Endothelial cell (in vitro differentiated cells): ENCODE measurements at places on chromosomes 5 and 9. TPM values are rescaled to one million over a fixed set of nuclear protein-coding genes. Genes with fewer than 3 reads are reported as not detected.

Gene LTC4S
- 1.0 TPM for total RNA-seq

Gene TRIM23
- total RNA-seq = 12.8 TPM

Gene ATG12
- total RNA-seq = 50.8 TPM

DNA sequence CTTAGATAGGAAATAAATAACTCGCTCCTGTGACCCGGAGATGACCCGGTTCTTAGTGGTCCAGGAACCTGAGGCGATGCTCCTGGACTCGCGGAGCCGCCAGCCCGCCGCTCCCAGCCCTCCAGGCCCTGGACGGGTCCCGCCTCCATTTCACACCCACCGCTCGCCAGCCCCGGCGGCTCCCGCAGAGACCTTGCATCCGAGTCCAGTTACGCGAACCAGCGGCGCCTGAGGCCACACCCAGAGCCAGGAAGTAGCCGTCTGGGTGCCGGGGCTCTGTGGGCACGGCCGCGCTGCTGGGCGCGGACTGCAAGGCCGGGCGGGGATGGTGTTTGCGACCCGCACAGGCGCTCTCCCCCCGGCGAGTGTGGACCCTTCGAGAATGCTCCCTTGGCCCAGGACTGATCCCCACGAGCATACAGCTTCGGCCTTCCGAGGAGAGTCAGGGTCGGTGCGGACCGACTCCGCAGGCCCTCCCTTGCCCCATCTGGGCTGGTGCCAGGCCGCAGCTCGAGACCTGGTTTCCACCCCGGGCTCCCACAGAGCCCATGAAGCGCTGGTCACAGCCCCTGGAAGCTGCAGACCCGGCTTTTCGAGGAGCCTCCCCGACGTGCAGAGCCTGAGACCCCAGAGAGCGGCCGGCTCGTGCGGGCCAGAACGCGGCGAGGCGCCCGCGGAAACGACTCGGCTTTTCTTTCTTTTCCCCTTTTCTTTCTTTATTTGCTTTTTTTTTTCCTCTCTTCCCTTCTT is 5.2 kb upstream of the BARX1 start:
- H3K4me3 ChIP-seq = no peak overlapping the region
- DNase-seq = no peak
- no peak overlapping the region for H3K27ac ChIP-seq
- H3K4me1 ChIP-seq = peaks cover 11% of the 10 kb centered on the region
- peaks cover 26% of the 10 kb centered on the region for H3K27me3 ChIP-seq
- H3K36me3 ChIP-seq = peaks cover 3% of the 10 kb centered on the region

DNA sequence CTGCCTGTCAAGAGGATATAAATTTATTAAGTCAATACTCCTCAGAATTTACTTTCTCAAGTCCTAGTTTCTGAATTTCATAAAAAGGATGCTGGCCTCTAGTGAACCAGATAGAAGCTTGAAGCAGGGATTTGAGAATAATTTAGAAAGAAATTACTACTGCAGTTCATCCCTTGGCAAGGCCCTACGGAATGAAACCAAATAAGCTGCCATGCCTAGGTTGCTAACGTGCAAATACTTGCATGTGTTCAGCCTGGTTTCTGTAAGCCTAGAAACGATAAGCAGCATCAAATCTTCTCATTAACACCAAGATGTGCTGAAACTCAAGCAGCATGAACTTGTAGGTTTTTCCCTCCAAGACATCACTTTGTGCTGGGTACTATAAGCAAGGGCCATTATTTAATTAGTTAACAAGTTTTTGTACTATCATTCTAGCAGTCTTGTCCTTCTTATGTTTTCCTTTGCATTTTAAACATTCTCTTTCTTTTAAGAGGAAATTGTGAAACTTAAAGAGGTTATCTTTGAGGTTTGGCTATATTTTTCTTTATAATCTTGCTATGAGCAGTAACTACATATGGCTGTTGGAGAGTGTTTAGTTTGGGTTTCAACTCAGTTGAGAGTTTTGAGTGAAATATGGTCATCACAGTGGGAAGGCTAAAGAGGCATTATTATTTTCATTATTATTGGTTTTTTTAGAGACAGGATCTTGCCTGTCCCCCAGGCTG is 71.8 kb downstream of the ADAMTSL1 start:
- no peak overlapping the region for H3K27ac ChIP-seq
- DNase-seq = no peak
- no peaks in the 10 kb centered on the region for H3K27me3 ChIP-seq
- H3K36me3 ChIP-seq = no peaks in the 10 kb centered on the region

Gene FOXD4L5
- total RNA-seq = 0.10 TPM

Gene AUH
- 14.4 TPM for total RNA-seq

DNA sequence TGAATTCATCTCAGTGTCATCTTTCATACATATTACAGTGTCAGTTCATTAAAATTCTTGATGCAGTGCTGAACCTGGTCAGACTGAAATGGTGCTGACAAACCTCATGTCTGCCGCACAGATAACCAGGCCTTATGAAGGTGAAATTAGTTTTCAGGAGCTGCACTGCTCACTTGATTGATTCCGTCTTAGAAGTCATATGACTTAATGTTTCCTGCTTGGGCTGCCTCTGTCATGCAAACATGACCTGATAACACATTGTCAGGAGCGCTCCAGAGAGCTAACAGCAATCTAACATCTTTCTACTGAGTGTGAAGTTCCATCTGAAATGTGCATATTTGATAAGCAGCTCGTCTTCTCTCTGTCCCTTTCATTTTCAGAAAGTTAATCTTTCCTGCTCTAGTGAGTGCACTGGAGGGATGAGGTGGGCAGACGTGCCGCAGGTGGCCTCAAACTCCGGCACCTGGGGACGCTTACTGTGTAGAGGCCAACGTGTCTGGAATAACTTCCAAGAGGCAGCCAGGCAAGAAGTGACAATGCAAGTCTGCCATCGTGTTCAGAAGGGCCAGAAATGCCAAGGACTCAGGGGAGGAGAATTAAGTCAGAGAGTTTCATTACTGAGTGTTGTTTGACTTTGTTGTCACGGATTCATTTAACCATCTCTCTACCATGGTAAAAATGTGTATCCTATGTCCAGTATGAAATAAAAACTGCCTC is 592.1 kb downstream of the TLE1 start:
- no peaks in the 10 kb centered on the region for H3K4me1 ChIP-seq
- no peak overlapping the region for H3K4me3 ChIP-seq
- no peaks in the 10 kb centered on the region for H3K27me3 ChIP-seq
- no peak for DNase-seq
- no peak overlapping the region for H3K27ac ChIP-seq
- no peaks in the 10 kb centered on the region for H3K36me3 ChIP-seq

Gene SELENOP
- total RNA-seq = 68.9 TPM

DNA sequence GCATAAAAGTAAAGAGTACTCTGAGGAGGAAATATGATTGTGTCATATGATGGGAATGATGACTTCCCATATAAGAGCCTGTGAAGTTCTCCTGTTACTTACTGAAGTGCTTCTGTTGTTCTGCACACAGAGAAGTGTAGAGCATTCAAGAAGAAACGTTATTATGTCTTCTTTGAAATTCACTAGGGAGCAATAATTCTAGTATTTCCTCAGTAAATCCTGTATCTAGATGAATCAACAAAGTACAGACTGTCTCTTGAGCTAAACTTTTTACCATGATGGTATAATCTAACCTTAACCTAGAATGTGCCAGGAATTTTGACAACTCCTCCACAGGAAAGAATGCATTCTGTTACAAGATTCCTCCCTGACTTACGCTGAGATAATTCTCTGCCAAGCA is 18.9 kb upstream of the GHR start:
- H3K4me3 ChIP-seq = no peak overlapping the region
- H3K4me1 ChIP-seq = no peaks in the 10 kb centered on the region
- DNase-seq = no peak
- no peaks in the 10 kb centered on the region for H3K27me3 ChIP-seq
- H3K36me3 ChIP-seq = no peaks in the 10 kb centered on the region

DNA sequence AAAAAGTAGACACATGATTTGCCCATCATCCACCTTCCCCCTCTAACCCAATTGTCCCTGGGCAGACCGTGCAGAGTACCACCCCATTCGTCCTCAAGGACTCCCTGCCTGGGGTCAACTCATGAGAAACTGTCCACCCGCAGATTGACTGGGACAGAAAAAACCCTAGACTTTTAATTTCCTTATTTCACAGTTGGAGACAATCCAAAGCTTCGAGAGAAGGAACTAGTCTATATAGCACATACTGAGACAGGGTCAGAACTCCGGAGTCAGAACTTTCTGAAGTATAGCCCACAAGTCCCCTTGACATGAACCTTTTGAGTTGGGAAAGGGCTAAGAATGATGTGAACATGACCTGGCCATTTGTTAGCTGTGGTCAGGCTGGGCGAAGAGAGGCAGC is 7.5 kb upstream of the GPX3 start:
- H3K27ac ChIP-seq = no peak overlapping the region
- H3K4me1 ChIP-seq = no peaks in the 10 kb centered on the region
- no peak overlapping the region for H3K4me3 ChIP-seq
- peaks cover 3% of the 10 kb centered on the region for H3K27me3 ChIP-seq
- H3K36me3 ChIP-seq = no peaks in the 10 kb centered on the region

DNA sequence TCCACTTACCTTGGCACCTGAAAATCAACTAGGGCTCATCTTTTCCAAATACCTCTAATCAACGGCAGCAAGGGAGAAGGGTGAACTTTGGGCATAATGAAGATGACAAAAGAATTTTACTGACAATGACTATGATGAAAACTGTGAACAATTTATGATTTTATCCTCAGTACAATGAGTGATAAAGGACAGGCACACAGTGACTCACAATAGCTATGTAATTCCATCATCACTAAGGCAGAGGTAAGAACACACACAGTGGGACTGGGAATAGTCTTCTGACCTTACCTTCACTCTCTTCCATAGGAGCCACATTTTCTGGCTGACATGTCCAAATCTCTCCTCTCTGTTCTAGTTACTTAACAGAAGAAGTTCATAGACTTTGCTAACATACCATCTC is 26.1 kb upstream of the KCNV2 start:
- H3K27ac ChIP-seq = peak overlapping the region; percentile 62
- no peaks in the 10 kb centered on the region for H3K36me3 ChIP-seq
- no peak overlapping the region for H3K4me3 ChIP-seq
- H3K27me3 ChIP-seq = no peaks in the 10 kb centered on the region
- H3K4me1 ChIP-seq = peaks cover 27% of the 10 kb centered on the region

DNA sequence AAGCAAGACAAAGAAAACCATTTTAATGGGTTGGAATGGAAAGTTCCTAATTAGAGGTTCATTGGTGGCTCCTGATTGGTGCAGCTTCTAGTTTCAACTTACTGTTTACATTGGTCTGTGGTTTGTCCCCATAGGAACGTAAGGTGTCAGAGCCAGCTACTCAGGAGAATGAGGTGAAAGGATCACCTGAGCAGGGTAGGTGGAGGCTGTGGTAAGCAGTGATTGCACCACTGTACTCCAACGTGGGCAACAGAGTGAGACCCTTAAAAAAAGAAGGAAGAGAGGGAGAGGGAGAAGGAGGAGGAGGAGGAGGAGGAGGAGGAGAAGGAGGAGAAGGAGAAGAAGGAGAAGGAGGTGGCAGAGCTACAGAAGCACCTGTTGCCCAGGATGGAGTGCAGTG is 30.4 kb downstream of the KCNIP1 start:
- DNase-seq = no peak
- peaks cover 13% of the 10 kb centered on the region for H3K4me1 ChIP-seq
- no peak overlapping the region for H3K27ac ChIP-seq
- H3K27me3 ChIP-seq = peaks cover 8% of the 10 kb centered on the region

DNA sequence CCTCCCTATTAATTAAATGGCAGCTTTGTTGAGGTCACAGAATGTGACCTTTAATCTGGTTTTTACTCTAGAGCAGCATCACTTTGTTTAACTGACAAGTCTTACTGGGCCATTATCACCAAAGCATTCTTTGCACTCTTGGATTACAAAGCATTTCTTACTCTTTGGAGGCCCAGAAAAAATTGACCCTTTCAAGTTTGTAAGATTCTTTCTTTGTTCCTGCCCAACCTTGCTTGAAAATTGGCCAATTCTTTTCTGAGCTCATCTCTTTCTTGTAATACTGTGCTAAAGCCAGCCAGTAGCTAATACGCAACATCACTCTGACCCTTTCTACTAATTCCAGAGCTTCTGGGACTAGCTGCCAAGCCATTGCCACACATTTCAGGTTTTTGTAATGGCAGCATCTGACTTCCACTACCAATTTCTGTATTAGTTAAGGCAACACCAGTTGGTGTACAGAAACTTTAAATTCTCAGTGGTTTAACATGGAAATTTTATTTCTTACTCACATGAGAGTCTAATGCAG is 131.6 kb downstream of the PRDM6 start:
- peaks cover 1% of the 10 kb centered on the region for H3K27me3 ChIP-seq
- H3K27ac ChIP-seq = no peak overlapping the region
- H3K36me3 ChIP-seq = no peaks in the 10 kb centered on the region
- DNase-seq = no peak
- H3K4me3 ChIP-seq = no peak overlapping the region

DNA sequence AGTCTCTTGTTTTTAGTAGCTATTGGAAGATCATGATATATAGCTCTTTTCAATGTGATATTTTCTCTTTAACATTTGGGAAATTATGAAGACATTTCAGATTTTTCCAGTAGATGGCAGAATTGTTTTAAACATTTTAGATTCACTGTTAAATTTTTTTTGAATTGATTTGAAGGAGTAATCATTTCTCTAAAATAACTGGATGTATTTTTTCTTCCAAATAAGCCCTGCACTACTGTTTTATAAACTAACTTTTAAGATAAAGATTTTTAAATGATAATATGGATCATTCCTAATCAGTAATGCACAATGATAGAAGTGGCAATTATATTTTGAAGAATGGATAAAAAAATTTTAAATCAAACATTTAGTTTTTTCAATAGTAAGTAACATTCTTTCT is 14.2 kb downstream of the NDUFAF2 start:
- H3K27me3 ChIP-seq = no peaks in the 10 kb centered on the region
- H3K4me1 ChIP-seq = no peaks in the 10 kb centered on the region
- DNase-seq = no peak
- H3K4me3 ChIP-seq = no peak overlapping the region
- H3K27ac ChIP-seq = no peak overlapping the region

DNA sequence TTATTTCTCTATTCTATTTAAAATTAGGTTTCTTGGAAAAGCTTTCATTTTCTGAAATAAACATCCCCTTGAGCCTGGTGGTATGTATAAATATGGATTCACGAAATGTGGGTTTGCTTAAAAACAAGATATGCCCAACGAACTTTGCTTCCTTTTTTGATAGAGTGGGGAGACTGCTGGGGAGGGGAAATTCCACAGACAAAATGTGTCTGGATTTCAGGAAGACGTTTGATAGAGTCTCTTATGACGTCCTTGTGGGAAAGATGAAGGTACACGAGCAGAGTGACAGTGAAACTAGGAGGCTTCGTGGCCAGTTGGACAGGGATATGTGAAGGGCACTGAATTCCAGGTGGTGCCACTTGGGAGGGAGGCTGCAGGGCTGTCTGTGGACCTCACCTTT is 84.5 kb upstream of the RPS23 start:
- DNase-seq = no peak
- H3K36me3 ChIP-seq = no peaks in the 10 kb centered on the region
- peaks cover 18% of the 10 kb centered on the region for H3K4me1 ChIP-seq
- H3K4me3 ChIP-seq = no peak overlapping the region

Gene TMEM174
- not detected for total RNA-seq

- H3K36me3 ChIP-seq = no peaks in the 10 kb centered on the region
- H3K4me3 ChIP-seq = no peak overlapping the region
- no peak for DNase-seq
- peaks cover under 1% of the 10 kb centered on the region for H3K27me3 ChIP-seq
- no peak overlapping the region for H3K27ac ChIP-seq
- no peaks in the 10 kb centered on the region for H3K4me1 ChIP-seq
Measured at GRCh38 chr9:136086213-136086881, 8.7 kb downstream of the NACC2 start.

Gene ERCC8
- total RNA-seq = 15.3 TPM
